CD8-positive, alpha-beta memory T cell (primary cell): ENCODE measurements at places on chromosomes 2 and 18.

DNA sequence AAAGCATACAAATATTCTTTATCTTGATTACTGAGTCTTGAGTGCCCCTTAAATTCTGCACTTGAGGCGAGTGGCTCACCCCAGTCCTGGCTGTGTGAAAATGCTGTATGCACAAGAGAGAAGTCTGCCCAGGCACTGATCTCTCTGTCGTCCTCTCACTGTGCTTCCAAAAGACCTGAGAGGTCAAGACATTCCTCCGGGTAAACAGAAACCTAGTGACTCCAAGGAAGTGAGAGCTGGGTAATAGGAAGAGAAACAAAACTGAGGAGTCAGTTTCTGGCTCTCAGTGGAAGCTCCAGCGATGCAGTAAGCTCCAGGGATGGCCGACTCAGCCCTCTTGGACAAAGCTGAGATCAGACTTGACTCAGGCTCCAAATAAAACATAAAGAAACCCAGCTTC is 70.9 kb downstream of the AAK1 start:
- no peaks in the 10 kb centered on the region for H3K27me3 ChIP-seq
- peaks cover 68% of the 10 kb centered on the region for H3K4me1 ChIP-seq
- no peak overlapping the region for H3K4me3 ChIP-seq
- H3K36me3 ChIP-seq: no peaks in the 10 kb centered on the region
- H3K27ac ChIP-seq: no peak overlapping the region

DNA sequence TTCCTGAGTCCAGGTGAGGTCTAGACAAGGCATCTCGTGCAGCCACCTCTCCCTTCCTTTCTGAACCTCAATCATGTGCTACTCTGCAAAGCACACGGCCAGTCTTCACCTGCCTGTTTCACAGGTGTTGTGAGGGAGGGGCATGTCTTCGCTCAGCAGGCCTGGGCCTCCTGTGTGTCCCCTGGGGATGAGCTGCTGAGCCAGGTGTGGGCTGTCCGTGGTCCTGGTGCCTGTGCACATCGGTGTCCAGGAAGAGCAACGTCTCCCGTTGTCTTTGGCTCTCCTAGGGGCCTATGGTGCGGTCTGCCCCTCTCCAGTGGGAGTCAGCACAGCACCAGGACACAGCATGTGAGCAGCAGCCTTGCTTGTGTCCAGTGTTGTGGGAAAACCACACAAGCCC is 16.7 kb downstream of the ARHGEF4 start:
- no peaks in the 10 kb centered on the region for H3K4me1 ChIP-seq
- no peak overlapping the region for H3K4me3 ChIP-seq
- H3K27ac ChIP-seq: no peak overlapping the region
- no peak for DNase-seq

DNA sequence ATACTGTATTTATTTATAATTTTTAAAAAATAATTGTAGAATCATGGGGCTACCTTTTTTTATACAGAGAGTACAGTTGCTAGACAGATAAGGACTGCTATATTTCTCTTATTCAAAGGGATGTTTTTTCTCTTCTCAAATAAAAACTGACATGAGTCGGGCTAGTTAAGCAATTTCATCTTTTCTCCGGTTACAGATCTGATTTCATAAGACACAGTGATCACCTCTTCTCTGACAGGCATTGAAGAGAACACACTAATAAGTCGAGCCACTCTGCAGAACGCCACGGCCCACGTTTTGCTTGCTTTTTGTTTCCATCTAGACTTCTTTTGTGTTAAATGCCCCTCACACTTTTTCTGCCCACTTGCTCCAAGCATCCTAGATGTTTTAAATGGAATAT is 85.4 kb downstream of the HNRNPLL start:
- H3K27ac ChIP-seq: no peak overlapping the region
- no peaks in the 10 kb centered on the region for H3K27me3 ChIP-seq
- no peak for DNase-seq
- H3K4me1 ChIP-seq: no peaks in the 10 kb centered on the region
- H3K36me3 ChIP-seq: no peaks in the 10 kb centered on the region

DNA sequence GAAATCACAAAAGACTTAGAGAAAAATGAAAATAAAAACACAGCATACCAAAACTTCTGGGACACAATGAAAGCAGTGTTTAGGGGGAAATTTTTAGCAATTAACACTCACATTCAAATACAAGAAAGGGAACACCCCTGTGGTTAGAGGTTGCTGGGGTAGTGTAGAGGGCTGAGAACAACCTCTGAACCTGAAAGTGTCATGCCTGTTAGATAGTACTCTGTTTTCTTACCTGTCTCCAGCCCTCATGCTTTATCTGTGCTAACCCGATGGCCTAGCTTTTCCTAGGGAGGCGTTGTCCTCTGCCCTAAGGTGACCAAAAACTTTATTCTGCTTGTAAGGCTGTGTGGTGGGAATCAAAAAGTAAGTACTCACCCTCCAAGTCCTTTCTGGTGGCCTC is 122.6 kb upstream of the OTX1 start:
- no peak for DNase-seq
- H3K4me3 ChIP-seq: no peak overlapping the region
- H3K36me3 ChIP-seq: no peaks in the 10 kb centered on the region
- no peaks in the 10 kb centered on the region for H3K27me3 ChIP-seq

- no peak overlapping the region for H3K27ac ChIP-seq
- no peaks in the 10 kb centered on the region for H3K36me3 ChIP-seq
- no peaks in the 10 kb centered on the region for H3K27me3 ChIP-seq
- no peak for DNase-seq
- H3K4me1 ChIP-seq: no peaks in the 10 kb centered on the region
Observed at GRCh38 chr2:215863687-215864086, 149.7 kb downstream of the MREG start.

DNA sequence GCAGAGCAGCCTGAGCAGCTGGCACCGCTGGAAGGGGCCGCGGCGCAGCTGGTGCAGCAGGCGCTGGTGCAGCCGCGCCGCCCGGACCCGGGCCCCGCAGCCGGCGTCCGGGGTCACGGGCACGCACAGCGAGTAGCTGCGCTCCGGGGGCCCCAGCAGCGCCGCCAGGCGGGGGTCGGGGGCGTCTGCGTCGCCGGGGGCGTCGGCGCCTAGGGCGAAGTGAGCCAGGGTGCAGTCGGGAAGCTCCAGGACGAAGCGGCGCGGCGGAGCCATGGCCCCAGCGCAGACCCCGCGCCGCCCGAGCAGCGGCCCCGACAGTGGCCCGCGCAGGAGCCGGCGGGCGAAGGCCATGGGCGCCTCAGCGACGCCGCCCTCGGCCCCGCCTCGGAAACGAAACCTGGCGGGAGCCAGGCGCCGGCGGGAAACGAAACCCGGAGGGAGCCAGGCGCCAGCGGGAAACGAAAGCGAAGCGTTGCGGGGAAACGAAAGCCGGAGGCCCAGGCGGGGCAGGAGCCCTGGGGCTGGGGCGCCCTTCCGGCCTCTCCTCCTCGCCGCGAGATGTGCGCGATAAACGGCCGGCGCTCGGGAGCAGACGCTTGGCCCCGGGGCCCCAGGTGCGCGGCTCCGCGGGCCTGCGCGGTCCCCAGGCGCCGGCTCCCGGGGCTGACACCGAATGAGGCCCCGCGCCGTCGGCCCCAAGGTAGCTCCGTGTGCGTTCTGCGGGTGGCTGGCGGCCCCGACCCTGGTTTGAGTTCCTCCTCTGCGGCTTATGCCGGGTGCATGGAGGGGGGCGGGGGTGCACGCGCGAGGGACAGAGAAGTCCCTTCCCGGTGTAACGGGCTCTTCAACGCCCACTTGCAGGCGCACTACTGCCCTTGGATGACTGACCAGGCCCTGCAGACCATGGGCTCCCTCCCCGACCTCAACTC is at the start of gene CMPK2:
Gene CMPK2 (minus strand): TSS at position 562 of the 929 bp plus-strand sequence. CDS start 211 bp downstream, at position 351.
- H3K4me1 ChIP-seq: peaks cover 16% of the 10 kb centered on the region
- peak; percentile 82 for DNase-seq
- peaks cover 4% of the 10 kb centered on the region for H3K36me3 ChIP-seq
- H3K4me3 ChIP-seq: peak within 1 kb of the TSS; percentile 82
- H3K27ac ChIP-seq: peak within 1 kb of the TSS; percentile 69

DNA sequence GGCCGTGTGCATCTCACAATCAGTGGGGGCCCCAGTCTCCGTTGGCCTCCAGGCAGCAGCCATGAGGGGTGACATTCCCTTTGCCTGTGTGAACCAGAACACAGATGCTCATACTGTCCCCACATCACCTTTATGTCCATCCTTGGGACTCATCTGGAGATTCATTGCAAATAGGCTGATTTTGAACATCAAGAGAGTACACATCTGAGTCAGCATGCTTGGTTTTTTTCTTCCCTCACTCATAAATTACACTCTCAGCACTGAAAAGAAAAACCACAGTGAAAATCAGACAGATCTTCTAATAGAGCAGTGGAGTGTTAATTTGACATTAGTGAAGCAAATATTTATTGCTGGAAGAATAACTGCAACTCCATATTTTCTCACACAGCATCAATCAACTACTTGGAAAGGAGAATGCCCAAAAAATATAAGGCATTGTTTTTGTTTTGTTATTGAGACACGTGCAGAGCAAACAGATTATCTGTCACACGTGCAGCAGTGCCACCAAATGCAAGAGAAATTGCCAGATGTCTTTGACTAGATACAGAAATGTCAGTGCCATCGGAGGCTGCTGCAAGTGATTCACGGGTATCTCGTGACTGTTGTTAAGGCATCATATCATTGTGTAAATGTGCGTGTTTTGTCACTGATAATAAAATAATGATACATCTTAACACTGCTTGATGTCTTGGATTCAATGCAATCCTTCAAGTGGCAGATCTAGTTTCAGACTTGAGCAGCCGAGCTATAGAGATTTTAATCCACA is 10.9 kb downstream of the APCDD1 start:
- no peaks in the 10 kb centered on the region for H3K27me3 ChIP-seq
- H3K27ac ChIP-seq: no peak overlapping the region
- no peak for DNase-seq
- H3K4me3 ChIP-seq: no peak overlapping the region

DNA sequence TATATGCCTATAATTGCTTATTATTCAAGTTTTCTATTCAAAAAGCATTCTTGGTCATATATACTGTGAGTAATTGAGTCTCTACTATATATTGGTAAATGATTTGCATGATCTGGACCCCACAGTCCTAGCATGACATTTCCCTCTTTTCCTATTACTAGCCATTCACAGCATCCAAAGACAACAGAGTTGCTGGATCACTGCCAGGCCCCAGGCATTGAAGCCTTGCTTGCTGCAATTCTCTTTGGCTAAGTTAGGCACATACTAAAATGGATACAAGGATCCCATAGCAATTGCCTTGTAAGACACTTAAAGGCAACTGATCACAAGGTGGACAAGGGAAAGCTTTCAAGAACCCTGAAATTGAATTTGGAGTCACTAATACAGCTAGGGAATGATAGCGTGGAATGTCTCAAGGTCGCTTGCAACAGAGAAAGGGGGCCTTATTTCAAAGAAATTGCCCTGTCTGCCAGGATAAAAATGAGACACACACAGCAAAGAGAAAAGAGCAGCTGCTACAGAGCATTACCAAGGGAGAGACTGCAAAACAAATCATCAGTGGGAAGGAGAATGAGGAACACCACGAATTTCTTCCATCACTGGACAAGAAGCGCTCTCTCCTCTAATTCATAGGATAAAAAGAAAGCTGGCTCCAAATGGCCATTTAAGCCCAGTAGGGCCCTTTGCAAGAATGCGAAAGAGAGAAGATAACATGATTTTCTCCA is 77.1 kb upstream of the EPHA4 start:
- no peak for DNase-seq
- no peaks in the 10 kb centered on the region for H3K4me1 ChIP-seq
- H3K36me3 ChIP-seq: no peaks in the 10 kb centered on the region
- H3K4me3 ChIP-seq: no peak overlapping the region
- H3K27ac ChIP-seq: no peak overlapping the region
- no peaks in the 10 kb centered on the region for H3K27me3 ChIP-seq

DNA sequence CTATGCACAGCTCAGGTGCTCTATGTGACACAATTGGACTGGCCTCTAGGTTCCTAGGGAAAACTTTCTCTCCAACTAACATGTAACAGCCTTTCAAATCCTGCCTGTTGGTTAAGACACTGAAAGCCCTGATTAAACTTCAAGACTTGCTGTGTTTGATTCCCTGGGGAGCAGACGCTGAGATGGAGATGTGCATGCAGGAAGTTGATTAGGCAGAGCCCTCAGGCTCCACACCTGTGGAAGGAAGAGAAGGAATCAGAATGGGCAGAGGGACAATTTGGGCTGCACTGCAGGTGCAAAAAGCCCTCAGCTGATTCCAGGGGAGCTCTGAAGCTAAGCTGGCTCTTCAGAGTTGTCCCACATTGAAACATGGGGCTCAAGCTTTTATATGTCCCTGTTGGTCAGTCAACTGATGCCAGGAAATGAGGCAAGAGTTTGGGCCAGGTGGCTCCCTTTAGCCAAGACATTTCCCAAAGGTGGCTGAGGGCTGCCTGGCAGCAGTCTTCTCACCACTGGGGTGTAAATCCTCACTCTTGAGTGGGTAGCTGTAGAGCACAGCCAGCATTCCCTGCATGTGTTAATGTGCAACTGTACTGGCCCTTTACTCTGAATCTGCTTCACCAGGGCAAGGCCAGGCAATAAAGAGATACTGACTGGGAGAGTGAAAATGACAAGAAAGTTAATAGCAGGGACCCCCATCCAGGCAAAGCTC is 199.5 kb upstream of the DDX18 start:
- no peak for DNase-seq
- no peaks in the 10 kb centered on the region for H3K27me3 ChIP-seq
- H3K36me3 ChIP-seq: no peaks in the 10 kb centered on the region
- no peaks in the 10 kb centered on the region for H3K4me1 ChIP-seq
- H3K4me3 ChIP-seq: no peak overlapping the region
- H3K27ac ChIP-seq: no peak overlapping the region

- no peaks in the 10 kb centered on the region for H3K4me1 ChIP-seq
- no peak overlapping the region for H3K4me3 ChIP-seq
Observed at GRCh38 chr2:238938401-238939055, 90.6 kb downstream of the TWIST2 start.

- H3K4me3 ChIP-seq: no peak overlapping the region
- H3K4me1 ChIP-seq: no peaks in the 10 kb centered on the region
- no peaks in the 10 kb centered on the region for H3K27me3 ChIP-seq
- no peak for DNase-seq
- H3K27ac ChIP-seq: no peak overlapping the region
Observed at GRCh38 chr2:112880696-112881095, 30.3 kb upstream of the IL37 start.

DNA sequence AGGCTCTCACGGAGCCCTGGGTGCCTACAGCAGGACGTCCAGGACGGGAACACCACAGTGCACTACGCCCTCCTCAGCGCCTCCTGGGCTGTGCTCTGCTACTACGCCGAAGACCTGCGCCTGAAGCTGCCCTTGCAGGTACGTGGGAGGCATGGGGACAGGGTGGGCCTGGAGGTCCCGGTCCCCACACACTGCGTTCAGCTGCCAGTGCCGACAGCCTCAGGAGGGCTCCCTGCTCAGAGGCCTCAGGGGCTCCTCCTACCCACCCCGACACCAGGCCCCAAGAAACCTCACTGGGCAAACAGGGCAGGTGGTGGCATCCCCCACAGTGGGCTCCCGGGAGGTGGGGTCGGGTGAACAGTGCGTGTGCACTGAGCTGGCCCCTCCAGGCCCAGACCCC is 10.8 kb downstream of the ANO7 start:
- no peak for DNase-seq
- H3K36me3 ChIP-seq: no peaks in the 10 kb centered on the region
- no peak overlapping the region for H3K27ac ChIP-seq
- H3K4me1 ChIP-seq: no peaks in the 10 kb centered on the region

GRCh38 chr18:35597758-35598157 is 16.2 kb downstream of the GALNT1 start:
- no peak for DNase-seq
- no peaks in the 10 kb centered on the region for H3K36me3 ChIP-seq
- no peak overlapping the region for H3K27ac ChIP-seq
- H3K27me3 ChIP-seq: no peaks in the 10 kb centered on the region
- no peak overlapping the region for H3K4me3 ChIP-seq
- no peaks in the 10 kb centered on the region for H3K4me1 ChIP-seq

- H3K4me1 ChIP-seq: peaks cover 39% of the 10 kb centered on the region
- H3K27me3 ChIP-seq: no peaks in the 10 kb centered on the region
- no peaks in the 10 kb centered on the region for H3K36me3 ChIP-seq
- no peak for DNase-seq
- peak overlapping the region; percentile 13 for H3K4me3 ChIP-seq
Observed at GRCh38 chr2:181106229-181106628, 125.8 kb downstream of the UBE2E3 start.
